Ascending aorta (tissue), 2 donors: ENCODE measurements at places on chromosomes 11 and 22. TPM values are rescaled to one million over a fixed set of nuclear protein-coding genes. Genes with fewer than 3 reads are reported as not detected.

- H3K27me3 ChIP-seq = no peaks in the 10 kb centered on the region
- no peak for DNase-seq
- H3K36me3 ChIP-seq = no peaks in the 10 kb centered on the region
- H3K4me1 ChIP-seq = peaks cover 14% of the 10 kb centered on the region
- H3K27ac ChIP-seq = no peak overlapping the region
- H3K4me3 ChIP-seq = no peak overlapping the region
These were observed 51.4 kb upstream of the CRTAM start for GRCh38 chr11:122786896-122787295.

DNA sequence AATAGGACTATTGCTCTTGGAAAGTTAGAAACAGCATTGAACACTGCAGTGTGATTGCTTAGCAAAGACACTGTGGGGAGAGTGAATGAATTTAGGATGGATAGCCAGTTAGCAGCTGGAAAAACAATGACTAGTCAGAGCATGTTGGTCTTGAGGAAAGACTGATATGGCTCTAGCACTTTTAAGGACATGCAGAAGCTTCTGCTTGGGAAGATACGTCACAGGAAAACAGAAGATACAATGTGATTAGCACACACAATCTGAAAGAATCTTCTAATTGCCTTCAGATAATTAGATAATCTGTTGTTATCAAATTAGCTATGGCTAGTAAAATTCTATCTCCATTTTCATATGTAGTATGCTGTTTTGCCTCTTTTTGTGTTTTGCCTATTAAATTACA is 530.7 kb upstream of the CHORDC1 start:
- no peaks in the 10 kb centered on the region for H3K4me1 ChIP-seq
- H3K36me3 ChIP-seq = no peaks in the 10 kb centered on the region
- no peak overlapping the region for H3K4me3 ChIP-seq
- no peaks in the 10 kb centered on the region for H3K27me3 ChIP-seq
- no peak overlapping the region for H3K27ac ChIP-seq

GRCh38 chr11:134126217-134126822 is 57.4 kb downstream of the JAM3 start:
- peak overlapping the region; percentile 61 for H3K27ac ChIP-seq
- no peaks in the 10 kb centered on the region for H3K36me3 ChIP-seq
- no peak for DNase-seq
- peaks cover 19% of the 10 kb centered on the region for H3K4me1 ChIP-seq
- no peaks in the 10 kb centered on the region for H3K27me3 ChIP-seq

DNA sequence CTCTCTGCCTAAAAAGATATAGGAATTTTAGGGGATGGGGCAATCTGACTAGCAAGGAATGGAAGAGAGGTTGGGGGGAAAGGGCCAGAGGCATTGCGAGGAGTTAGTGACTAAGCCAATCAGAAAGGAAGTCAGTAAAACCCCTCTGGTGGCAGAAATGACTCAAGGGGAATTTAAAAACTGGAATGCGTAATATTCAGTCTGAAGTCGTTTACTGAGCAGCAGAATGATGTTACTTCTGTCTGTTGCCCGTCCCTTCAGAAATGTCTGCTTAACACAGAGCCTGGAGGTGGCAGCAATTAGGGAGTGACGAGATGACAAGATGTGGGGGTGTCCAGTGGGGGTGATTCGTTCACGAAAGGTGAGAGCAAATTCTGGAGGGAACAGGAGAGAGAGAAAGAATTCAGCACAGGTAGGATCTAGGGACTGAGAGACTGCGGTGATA is 107.7 kb upstream of the CLMP start:
- H3K36me3 ChIP-seq = no peaks in the 10 kb centered on the region
- H3K4me3 ChIP-seq = no peak overlapping the region
- H3K4me1 ChIP-seq = peaks cover 5% of the 10 kb centered on the region
- H3K27ac ChIP-seq = no peak overlapping the region
- no peak for DNase-seq
- no peaks in the 10 kb centered on the region for H3K27me3 ChIP-seq

- no peak overlapping the region for H3K27ac ChIP-seq
- no peaks in the 10 kb centered on the region for H3K4me1 ChIP-seq
- H3K36me3 ChIP-seq = no peaks in the 10 kb centered on the region
- no peaks in the 10 kb centered on the region for H3K27me3 ChIP-seq
- no peak for DNase-seq
These were observed 7.5 kb downstream of the P2RX3 start for GRCh38 chr11:57345555-57346211.

GRCh38 chr11:111540114-111540936 is at the start of gene LAYN:
Gene LAYN, plus strand, starts transcription at chr11:111540720. Its CDS starts 124 bp downstream, at chr11:111540844.
- DNase-seq = peak; percentile 82
- peaks cover 9% of the 10 kb centered on the region for H3K36me3 ChIP-seq
- H3K4me1 ChIP-seq = peaks cover 14% of the 10 kb centered on the region
- H3K27ac ChIP-seq = peak within 1 kb of the TSS; percentile 86

DNA sequence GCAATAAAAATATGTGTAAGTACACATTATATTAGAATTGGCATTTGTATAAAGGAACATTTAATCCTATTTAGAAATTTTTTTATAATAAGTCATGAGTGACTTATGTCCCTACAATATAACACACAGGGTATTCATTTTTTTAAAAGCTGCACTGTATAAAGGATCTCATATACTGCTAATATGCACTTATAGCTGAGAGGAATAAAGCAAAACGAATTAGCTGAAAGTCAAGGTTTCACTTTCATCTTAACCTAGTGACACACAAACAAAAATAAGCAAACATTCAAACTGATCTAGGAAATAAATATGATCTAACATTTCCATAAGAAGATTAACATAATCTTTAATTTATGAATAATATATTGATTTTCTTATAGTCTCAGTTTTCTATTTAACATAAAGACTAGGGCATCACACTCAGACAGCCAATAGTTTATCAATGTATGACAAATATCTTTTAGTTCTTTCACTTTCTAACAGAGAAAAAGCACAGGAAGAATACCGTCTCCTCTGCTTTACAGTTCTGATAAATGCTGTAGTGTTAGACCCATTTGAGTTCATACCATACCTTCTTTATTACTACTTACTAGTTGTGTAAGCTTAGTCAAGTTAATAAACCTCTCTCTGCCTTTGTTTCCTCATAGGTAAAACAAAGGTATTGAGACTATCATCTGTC is 42.9 kb downstream of the DCDC1 start:
- H3K27me3 ChIP-seq = no peaks in the 10 kb centered on the region
- no peak for DNase-seq
- H3K4me3 ChIP-seq = no peak overlapping the region
- H3K4me1 ChIP-seq = no peaks in the 10 kb centered on the region

- peak overlapping the region; percentile 29 for H3K27ac ChIP-seq
- no peaks in the 10 kb centered on the region for H3K27me3 ChIP-seq
- peaks cover 11% of the 10 kb centered on the region for H3K4me1 ChIP-seq
- DNase-seq = no peak
These were observed 3.7 kb downstream of the YWHAH start for GRCh38 chr22:31948002-31948401.

DNA sequence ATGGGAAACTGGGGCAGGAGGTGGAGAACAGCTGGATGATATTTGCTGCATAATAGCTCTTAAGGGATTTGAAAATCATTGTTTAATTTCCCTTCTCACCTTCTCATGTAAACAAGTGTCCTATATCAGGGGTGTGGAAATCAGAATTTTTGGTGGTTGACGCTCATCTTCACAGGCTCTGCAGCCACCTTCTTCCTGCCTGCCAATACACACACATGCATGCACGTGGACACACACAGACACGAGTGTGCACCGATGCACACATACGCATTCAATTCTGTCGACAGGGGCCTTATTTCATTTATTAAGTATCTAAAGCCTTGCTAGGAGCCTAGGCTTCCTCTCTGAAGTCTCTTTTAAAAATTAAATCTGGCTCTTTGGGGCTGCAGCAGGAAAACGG is 349.4 kb upstream of the NCAM1 start:
- H3K27ac ChIP-seq = peak overlapping the region; percentile 25
- no peak for DNase-seq
- H3K27me3 ChIP-seq = no peaks in the 10 kb centered on the region
- peaks cover 17% of the 10 kb centered on the region for H3K4me1 ChIP-seq
- H3K36me3 ChIP-seq = no peaks in the 10 kb centered on the region

The SMTNL1 gene
- total RNA-seq = not detected
